ENCODE measurements at places on chromosomes 1 and 21.

DNA sequence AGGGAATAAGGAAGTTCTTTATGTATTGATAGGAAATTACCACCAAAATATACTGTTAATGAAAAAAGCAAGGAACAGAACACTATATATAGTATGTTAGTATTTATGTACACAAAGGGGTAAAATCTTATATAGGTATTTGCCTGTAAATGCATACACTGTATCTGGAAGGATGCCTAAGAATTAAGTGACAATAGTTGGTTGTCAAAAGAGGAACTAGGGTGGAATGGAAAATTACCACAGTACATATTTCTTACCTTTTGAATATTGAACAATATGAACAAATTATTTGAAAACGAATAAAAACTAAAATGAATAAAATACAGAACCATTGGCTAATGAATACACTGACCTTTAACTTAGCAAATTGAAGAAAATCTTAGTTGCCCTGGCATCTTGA lies 13.6 kb downstream of the ARPC5 start:
- DNase-seq: no peak

- peak; percentile 59 for DNase-seq
Measured at GRCh38 chr1:236066828-236067386, 2.0 kb upstream of the NID1 start.

- no peak for DNase-seq
Measured at GRCh38 chr1:189117072-189117770, 1360.4 kb downstream of the BRINP3 start.

- no peak for DNase-seq
Measured at GRCh38 chr1:187383366-187383765, 554.6 kb downstream of the PLA2G4A start.

DNA sequence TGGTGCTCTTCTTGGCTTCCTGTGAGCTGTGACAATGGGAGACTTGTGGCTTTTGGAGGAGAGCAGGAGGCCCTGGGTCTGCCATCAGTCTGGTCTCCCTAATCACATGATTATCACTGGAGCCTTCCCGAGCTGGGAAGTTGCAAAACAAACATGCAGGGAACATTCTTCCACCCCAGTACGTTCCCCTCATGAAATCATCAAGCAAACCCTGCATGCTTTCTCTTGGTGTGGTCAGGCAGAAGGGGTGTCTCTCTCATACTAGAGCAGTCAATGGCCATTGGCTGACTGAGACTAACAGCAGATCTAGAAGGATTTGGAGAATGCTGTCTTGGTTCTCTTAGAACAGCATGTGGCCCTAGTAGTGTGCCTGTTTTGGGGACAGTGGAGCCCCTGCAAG lies 111.2 kb downstream of the LIPI start:
- DNase-seq: no peak

- no peak for DNase-seq
Measured at GRCh38 chr1:60228041-60228491, 154.5 kb upstream of the C1orf87 start.

- no peak for DNase-seq
Measured at GRCh38 chr1:39199593-39199992, 4.9 kb upstream of the MACF1 start.

DNA sequence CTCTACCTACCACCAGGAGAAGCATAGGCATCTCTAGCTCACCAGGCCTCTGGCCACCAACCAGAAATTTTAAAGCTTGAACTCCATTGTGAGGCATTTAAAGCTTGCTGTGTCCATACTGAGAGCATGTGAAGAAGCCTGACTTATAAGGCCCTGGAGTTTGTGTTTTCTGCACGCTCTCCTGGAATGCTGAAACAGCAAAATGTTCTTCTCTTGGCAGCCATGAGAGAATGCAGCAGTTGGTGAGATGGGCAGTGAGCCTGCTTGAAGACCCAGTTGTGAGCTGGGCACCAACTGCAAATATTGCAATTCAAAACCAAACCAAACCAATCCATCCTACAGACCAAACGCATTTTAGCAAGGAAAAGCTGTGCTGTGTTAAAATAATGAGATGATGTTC lies 170.0 kb upstream of the IVNS1ABP start:
- no peak for DNase-seq

DNA sequence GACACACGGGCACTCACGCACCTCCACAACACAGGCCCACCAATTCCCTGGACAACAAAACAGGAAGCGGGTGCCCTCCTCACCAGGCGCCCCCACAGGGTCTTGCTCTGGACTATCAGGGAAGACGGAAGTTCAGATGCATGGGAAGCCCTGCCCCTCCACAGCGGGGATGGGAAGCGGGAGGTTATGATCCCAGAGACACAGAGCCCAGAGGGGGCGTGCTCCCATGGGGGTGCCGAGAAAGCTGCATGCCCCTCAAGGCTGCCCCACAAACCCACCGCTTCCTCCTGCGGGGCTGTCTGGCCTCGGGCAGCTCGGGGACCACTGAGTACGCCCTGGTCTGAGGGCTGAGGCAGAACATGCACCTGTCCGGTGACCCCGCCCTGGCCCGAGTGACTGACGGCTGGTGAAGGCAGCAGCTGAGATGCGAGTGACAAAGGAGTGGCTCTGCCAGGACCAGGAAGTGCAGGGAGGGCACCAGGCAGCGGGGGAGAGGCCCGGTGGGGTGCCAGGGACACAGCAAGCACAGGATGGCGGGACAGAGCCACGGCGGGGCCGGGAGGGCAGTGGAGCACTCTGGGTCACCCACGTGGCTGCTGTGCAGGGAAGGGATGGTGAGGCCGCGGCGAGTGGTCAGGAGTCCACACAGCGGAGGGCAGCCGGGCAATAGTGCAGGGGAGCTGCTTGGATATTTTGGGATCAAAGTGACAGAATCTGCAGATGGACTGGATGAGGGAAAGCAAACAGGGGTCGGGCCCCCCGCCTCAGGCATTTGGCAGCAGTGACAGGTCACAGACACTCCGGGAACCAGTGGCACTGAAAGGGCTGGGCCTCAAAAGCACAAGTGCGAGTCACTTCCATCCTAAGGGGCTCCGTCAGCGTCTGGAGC lies 18.6 kb downstream of the NADK start:
- DNase-seq: no peak

- no peak for DNase-seq
Measured at GRCh38 chr1:108345776-108346531, 102.1 kb upstream of the NBPF4 start.

- peak; percentile 31 for DNase-seq
Measured at GRCh38 chr1:172180501-172181285, 239.8 kb upstream of the C1orf105 start.

- no peak for DNase-seq
Measured at GRCh38 chr21:35873441-35873840, 186.9 kb downstream of the SETD4 start.
